ENCODE measurements at places on chromosomes 2 and 18.

DNA sequence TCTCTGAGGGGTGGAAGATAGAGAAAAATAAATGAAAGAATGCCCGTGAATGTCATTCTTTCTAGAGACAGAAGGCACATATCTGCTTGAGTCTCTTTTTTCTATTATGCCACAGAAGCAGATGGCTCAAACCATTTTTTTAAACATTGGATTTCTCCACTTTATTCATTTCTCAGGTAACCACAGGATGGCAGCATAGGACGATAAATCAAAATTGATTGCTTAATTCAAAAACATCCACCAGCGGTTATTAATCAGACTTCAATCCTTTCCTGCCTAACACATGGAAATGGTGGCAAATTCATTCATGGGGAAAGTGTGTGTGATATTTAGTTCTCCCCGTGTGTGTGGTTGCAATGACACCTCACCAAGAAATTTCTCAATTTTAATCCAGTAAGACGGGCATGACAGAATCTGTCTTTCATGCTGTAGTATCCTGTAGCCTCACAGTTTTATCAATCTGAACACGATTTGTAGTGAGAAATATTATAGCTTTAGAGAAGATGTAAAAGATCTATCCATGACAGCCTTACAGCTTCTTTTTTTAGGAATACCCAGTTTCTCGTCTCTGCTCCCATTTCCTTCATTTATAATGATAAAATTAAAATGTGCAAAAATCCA, 72.2 kb downstream of the DSC3 start:
- DNase-seq = no peak

DNA sequence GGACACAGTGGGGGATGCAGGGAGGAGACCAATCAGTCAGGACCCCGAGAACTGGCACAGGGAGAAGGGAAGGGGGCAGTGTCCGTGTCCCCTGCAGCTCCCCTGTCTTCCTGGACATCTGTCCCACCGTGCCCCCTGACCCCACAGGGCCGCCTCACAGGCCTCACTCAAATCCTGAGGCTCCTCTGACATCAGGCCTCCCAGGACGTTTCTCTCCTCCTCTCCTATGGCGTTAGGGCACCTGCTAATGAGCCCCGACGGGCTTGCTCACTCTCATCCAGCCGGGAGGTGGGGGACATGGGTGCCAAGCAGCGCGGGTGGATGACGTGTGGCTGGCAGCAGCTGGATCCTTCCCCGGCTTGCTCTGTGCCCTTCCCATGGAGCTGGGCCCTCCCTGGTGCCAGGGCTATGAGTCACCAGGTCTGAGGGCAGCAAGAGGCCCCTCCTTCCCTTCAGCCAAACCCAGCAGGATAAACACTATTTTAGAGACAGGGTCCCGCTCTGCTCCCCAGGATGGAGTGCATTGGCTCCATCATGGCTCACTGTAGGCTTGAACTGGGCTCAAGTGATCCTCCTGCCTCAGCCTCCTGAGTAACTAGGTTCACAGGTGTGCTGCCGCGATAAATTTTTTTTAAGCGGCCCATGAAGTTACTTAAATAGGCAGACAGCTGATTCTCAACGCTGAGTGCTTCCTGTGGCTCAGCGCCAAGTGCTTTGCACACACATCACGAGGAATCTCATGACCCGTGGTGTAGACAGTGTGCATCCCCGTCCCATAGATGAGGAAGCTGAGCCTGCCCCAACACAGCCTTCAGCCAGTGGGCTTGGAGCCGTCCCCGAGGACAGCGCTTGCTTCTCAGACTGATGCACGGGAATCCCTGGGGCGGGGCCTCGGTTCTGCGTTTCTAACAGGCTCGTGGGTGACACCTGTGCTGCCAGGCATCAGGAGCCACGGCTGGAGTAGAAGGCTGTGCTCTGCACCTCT, 64.5 kb upstream of the HDAC4 start:
- no peak for DNase-seq

DNA sequence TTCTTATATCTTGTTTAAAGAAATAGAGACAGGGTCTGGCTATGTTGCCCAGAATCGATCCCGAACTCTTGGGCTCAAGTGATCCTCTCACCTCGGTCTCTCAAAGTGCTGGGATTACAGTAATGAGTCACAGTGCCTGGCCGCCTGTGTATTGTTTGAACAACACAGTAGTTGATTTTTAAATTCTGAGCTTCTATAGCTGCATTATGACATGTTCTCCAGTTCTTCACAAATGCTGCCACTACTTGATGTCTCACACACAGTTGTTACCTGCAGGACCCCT, 7.7 kb upstream of the RHOB start:
- no peak for DNase-seq

- no peak for DNase-seq
These were observed 142.9 kb upstream of the NXPH2 start for GRCh38 chr2:138922973-138923563.

GRCh38 chr2:180169474-180169873, 162.4 kb upstream of the CWC22 start:
- DNase-seq = no peak

- peak; percentile 24 for DNase-seq
These were observed 6.8 kb upstream of the COX7A2L start for GRCh38 chr2:42367835-42368234.
